ENCODE measurements at places on chromosomes 4 and X.

DNA sequence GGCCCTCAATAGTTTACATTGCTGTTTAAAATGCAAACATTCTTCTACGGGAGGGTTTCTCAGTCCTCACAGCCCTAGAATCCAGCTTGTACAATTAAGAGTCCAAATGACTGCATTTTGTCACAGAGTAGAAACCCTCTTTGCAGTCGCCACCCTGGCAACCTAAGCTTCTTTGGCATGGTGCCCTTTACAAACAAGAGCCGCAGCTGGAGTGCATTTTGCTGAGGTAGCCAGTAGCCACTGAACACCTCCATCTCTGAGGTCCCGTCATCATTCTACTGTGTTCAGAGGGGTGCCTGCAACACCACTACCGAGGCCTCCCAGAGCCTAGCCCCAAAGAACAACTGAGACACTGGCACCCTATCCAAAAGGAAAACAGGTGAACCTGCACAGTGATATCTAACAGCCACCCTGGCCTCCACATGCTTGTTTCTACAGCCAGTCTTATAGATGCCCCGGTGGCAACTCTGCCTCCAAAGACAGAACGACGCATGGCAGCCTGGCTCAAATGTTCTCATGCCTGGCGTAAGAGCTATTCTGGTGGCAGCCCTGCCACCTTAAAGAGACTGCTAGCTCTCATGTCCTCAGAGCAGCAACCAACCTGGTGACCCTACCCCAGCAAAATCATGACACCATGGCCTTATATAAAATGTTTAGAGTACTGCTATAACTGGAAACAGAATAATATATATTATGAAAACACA lies 801.9 kb downstream of the TECRL start:
- DNase-seq: no peak

GRCh38 chrX:69615779-69616456 lies at the start of gene EDA:
EDA (plus strand) TSS chrX:69616113.
- DNase-seq: peak; percentile 92

GRCh38 chr4:8238036-8238511 lies 31.5 kb upstream of the HTRA3 start:
- DNase-seq: peak; percentile 76

DNA sequence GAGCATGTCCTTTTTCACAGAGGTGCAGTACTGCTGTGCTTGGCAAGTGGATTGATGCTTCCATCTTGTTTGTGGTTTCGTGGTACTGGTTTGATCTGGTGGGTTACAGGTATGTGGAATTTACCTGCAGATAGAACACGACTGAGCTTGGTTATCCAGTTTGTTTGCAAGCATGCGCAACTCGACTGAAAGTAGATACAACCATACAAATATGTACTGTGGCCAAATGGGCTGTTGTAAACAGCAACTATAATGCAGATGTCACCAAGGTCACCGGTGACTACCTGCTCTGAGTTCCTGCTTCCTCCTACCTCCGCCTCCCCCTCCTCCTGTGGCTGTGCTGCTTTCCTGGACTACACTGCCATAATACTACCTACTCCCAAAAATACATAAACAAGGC lies 12.4 kb downstream of the CWH43 start:
- no peak for DNase-seq

GRCh38 chr4:16597443-16597842 lies 301.0 kb downstream of the LDB2 start:
- no peak for DNase-seq

GRCh38 chrX:19852014-19853005 lies 35.1 kb downstream of the SH3KBP1 start:
- peak; percentile 64 for DNase-seq

All from large intestine (tissue), 12 donors.